Activated T-cell treated with anti-CD3 and anti-CD28 coated beads for 1 hour (primary cell): ENCODE measurements at places on chromosomes 11 and 22.

- no peak for DNase-seq
Measured at GRCh38 chr11:86931548-86932258, 23.5 kb downstream of the FZD4 start.

DNA sequence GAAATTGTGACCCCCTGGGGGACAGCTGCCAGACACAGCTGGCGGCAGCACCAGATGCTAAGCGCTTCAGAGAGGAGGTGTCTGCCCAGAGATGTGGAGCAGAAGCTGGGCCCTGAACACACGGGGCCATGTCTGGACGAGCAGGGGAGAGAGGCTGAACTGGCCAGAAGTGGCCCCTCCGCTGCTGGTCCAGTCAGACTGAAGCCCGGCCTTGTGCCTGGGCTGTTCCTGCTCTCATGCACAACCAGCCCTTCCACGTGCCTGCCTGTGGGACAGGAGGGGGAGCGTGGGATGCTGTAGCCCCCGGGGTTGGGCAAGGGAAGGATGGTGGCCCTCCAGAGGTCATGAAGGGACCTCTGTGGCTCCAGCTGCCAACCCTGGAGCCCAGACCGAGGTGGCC lies 1.8 kb downstream of the ADM2 start:
- no peak for DNase-seq

- DNase-seq, result peak; percentile 92
Measured at GRCh38 chr11:35391922-35392688, 27.3 kb downstream of the SLC1A2 start.

- DNase-seq, result no peak
Measured at GRCh38 chr11:77758331-77758730, 62.2 kb downstream of the RSF1 start.

DNA sequence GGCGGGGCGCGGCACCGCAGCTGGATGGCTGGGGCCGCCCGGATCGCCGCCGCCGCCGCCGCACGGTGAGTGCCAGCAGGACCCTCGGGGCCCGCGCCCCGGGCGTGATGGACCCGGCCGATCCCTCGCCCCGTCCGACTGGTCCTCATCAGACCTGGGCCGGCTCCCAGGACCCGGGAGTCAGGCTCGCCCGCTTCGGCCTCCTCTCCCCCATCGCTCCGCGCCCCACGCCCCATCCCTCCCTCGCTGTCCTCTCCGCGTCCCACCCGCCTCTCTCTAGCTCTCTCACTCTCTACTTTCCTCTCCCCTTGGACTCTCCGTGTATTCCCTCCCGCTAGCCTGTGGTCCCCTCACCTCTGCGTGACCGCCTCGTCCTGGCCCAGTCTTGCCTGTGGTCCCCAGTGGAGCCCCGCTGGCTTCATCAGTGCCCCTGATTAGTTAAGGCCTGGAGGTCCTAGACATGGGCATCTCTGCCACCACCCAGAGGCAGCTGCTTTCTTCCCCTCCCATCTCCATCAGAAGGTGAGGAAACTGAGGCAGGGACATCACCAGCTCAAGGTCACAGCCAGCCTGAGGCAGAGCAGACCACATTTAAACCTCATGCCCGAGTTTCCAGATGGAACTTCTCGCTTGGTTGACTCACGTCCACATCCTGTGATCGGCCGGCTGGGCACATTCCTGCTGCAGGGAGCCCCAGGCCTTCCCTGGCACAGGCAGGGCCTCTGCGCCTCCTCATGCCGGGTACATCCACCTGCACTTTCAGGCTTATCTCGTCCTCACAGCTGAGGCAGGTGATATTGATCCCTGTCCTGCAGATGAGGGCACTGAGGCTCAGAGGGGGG lies 429 bp downstream of the SLC39A13 start:
- no peak for DNase-seq

DNA sequence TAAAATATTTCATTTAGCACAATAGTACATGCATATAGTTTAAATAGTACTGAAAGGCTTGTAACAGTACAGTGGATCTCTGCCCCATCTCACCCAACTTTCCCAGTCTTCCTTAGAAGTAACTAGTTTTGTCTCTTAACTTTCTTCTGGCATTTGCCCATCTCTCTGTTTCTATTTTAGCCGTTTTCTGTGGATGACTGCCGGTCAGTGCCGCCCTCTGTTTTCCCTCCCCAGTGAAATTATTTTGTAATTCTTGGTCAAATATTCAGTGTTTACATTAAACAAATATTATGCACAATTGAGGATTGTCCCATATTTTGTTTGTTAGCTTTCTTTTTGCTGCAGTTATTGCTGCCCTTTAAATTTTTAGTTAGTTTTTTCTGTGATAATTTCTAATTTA lies 8.3 kb downstream of the PDHX start:
- DNase-seq, result no peak

- DNase-seq, result no peak
Measured at GRCh38 chr22:45537734-45538181, 35.1 kb downstream of the FBLN1 start.

DNA sequence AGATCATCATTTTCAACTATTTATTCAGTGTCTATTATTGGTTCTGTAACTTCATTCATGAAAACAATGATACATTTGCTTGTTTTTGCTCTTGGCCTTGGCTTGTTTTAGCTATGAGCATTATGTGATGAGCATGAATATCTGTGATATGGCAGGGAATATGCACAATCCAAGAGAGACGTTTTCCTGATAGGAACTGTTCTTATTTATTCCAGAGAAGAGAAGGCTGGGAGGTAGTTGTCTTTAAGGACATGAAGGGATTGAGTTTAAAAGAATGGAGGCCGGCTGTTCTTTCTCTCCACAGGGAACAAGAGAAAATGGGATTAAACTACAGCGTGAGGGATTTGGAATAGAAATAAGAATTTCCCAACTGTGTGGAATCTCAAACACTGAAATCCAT lies 30.3 kb downstream of the BLID start:
- no peak for DNase-seq

DNA sequence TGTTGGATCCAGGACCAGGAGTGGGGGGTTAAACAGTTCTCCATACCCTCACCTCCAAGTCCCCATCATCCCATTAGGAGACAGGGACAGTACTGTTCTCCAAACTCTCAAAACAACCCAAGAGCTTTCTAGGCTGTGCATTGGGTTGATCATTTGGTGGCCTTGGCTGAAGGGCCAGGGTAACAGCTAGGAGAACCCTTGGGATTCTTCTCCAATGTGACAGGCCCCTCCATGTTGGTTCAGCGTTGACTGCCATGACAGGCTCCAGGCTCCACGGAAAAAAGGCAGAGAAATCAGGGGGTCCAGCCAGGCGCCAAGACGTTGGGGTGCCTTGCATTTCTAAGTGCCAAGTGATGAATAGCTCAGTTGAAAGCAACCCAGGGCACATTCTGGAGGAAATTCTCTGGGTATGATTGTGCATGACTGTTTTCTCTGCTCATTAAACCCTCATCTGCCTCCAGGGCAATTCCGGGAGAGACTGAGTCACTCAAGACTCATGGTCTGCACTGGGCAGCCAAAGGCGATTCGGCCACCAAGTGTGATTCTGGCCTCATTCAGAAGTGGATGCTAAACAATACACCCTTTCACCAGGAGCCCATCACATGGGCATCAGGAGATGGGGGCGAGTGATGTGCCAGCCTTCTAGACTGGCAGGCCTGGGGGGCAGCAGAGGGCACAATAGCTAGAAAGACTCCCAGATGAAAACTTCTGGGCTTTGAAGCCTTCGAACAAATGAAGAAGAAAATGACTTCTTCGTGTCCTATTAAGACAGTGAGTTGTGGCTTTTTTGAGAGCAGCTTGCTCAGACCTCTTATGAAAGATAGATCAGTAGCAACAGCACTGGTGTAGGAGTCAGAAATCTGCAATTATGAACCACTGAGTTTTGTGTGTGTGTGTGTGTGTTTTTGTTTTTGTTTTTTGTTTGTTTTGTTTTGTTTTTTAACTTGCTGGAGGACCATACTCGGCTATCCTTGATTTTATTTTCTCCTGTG lies 27.7 kb downstream of the CD44 start:
- DNase-seq, result no peak

DNA sequence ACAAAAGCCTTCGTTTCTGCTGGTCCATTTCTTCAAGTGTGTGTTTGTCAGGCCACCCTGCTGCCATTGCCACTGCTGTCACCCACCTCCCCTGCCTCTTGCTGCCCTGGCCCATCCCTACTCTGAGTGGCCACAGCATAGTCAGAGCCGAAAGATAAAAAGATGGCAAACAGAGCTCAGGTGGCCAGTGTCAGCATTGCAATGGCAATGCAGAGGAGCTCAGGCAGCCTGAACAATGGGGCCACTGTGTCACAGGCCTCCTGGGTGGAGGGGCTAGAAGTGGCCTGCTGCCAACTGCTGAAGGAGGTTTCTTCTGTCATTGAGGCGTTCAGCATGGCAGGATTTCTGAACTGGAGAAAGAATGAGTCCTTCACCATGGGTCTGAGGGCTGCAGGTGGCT lies 137.1 kb downstream of the CSNK2A3 start:
- DNase-seq, result no peak

GRCh38 chr22:27438271-27438980 lies 363.1 kb downstream of the MN1 start:
- no peak for DNase-seq

DNA sequence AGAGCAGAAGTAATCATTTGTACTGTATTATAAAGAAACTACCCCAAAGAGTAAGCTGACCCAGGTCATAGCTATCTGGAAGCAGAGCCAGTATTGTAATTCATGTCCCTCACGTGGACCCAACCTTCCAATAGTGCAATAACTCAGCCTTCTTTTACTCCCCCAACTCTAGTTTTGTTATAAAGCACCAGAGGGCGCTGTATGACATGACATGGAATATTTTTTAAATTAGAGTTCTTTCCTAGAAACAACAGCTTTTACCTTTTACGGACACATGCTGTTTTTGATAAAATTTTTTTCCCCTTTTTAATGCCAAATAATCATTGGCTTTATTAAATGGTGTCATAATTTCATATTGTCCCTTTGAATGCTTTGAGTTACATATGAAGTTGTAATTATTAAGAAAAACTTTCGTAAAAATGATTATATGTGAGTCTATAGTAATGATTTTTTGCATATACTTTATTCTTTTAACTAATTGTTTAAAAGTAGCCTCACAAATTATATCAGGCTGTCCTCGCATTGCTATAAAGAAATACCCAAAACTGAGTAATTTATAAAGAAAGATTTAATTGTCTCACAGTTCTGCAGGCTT lies 76.9 kb downstream of the DKK3 start:
- DNase-seq, result no peak

- DNase-seq, result no peak
Measured at GRCh38 chr11:65448074-65448417, 25.4 kb downstream of the NEAT1 start.

DNA sequence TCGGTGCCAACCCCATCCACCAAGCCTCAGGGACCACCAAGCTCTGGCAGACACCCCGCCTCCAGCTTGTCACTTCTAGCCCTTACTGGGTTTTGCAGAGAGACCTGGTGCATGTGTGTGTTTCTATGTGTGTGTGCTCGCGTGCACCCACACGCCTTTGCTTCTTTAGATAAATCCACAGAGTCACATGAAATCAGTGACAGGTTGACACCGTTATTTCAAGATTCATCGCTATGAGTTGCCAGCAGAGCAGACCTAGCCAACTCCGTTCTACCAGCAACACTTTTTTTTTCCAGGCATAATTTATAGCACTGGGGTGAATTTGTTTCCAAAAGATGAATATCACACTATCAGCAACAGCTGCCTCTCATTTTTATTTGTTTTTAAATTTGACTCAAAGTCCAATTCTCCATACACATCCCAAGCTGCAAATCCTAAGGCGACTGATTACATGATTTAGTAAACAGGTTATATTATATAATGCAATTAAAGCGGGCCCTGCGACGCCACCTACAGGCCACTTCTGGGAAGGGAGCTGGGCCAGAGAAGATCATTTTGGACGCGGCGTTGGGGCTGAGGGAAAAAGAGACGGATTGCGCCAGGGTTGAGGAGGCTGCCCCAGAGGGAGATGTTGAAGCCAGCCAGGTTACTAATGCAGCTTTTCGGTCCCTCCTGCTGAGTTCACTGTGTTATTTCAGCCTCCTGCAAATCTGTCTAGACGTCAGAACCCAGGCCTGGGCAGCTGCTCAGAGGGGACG lies 150.5 kb downstream of the FEZ1 start:
- DNase-seq, result peak; percentile 22

DNA sequence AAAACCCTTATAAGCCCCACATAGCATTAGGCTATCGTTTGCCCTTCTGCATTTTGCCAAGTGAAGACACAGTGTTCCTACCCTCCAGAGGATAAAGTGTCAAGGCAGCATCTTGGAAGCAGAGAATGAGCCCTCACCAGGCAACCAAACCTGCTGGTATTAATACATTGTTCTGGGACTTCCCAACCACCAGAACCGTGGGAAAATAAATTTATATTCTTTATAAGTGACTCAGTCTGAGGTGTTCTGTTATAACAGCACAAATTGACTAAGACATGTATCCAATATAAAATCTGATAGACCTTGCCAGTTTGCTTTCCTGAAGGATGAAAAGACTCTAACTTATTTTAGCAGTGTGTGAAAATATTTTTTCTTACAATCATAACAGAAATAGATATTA lies 792.5 kb upstream of the LRRC4C start:
- DNase-seq, result no peak

GRCh38 chr22:40407021-40407761 lies 36.8 kb downstream of the SGSM3 start:
- no peak for DNase-seq

DNA sequence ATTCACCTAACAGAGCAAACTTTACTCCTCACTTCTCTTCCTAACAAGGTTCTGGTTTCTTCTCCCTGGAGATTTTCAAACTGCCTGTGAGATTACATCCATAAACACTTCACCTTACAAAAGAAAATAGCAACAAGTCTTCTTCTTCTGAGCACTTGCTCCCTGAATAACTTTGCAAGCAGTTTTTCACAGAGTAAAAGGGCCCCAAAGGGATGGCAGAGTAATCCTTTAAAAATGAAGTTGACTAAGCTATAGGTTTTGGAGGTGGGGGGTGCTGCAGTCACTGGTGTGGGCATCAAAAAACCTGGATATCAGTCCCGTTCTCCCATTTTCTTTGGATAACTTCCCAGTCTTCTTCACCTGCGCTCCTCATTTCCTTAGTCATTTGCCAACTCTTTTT lies 484.9 kb downstream of the MIAT start:
- DNase-seq, result no peak

DNA sequence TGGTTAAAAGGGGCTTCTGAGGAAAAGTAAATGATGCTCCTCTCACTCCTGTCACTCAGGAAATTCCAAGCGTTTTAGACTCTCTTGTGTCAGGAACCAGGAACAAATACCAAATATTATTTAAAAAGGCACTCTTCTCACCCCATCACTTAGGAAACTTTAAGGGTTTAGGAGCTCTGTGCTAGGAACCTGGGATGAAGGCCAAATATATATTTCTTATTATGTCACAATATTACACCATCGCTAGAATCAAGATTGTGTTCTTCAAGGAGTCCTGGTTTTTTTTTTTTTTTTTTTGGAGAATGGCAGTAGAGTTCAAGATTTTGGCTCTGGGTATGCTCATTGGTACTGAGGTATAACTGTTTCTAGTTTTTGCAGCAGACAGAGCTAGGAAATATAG lies 79.0 kb upstream of the HEPHL1 start:
- DNase-seq, result no peak

DNA sequence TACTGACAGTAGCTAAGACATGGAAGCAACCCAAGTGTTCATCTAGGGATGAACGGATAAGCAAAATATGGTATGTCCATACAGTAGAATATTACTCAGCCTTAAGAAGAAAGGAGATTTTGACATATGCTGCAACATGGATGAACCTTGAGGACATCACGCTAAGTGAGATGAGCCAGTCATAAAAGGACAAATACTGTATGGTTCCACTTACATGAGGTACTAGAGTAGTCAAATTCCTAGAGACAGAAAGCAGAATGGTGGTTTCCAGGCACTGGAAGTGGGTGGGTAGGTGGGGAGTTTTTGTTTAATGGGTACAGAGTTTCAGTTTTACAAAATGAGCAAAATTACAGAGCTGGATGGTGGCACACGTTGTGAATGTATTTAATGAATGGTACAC lies 18.1 kb downstream of the CHST1 start:
- DNase-seq, result no peak
